Hematopoietic multipotent progenitor cell treated with erythropoietin and hydrocortisone succinate and interleukin-3 and kit ligand, for 17 days (in vitro differentiated cells): ENCODE measurements at places on chromosomes 2 and 18.
A peak's percentile ranks its signal among the peaks of the same experiment; 100 is the strongest.

DNA sequence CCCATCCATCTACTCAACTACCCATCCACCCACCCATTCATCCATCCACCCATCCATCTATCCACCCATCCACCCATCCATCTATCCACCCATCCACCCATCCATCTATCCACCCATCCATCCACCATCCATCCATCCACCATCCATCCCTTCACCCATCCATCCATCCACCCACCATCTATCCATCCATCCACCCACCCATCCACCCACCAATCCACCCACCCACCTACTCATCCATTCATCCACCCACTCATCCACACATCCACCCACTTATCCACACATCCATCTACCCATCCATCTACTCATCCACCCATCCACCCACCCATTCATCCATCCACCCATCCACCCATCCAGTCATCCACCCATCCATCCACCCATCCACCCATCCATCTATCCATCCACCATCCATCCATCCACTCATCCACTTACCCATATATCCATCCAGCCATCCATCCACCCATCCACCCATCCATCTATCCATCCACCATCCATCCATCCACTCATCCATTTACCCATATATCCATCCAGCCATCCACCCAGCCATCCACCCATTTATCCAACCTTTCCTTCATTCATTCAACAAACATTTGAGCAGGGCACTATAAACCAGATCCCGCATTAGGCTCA, 2.1 kb upstream of the NGEF start:
- DNase-seq, result no peak

GRCh38 chr2:216607277-216607560, 26.0 kb upstream of the IGFBP2 start:
- no peak for DNase-seq

GRCh38 chr18:73653827-73654226, 493.8 kb downstream of the FBXO15 start:
- DNase-seq, result no peak

DNA sequence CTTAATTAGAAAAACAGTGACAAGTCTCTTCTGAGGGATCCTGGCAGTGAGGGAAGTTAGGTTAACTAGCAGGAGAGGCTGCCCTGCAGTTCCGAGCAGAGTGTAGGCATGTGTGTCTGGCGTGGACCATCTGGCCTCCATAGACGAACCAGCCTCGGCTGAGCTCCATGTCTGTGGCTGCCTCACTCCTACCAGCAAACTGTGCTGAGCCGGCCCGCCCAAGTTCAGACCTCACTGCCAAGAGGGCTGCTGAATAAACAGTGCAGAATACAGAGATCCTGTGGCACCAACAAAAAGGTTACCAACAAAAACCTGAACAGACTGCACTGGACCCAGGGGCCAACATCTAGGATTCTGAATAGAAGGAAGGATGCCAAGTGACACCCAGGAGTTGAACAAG, 27.3 kb downstream of the INO80C start:
- no peak for DNase-seq

DNA sequence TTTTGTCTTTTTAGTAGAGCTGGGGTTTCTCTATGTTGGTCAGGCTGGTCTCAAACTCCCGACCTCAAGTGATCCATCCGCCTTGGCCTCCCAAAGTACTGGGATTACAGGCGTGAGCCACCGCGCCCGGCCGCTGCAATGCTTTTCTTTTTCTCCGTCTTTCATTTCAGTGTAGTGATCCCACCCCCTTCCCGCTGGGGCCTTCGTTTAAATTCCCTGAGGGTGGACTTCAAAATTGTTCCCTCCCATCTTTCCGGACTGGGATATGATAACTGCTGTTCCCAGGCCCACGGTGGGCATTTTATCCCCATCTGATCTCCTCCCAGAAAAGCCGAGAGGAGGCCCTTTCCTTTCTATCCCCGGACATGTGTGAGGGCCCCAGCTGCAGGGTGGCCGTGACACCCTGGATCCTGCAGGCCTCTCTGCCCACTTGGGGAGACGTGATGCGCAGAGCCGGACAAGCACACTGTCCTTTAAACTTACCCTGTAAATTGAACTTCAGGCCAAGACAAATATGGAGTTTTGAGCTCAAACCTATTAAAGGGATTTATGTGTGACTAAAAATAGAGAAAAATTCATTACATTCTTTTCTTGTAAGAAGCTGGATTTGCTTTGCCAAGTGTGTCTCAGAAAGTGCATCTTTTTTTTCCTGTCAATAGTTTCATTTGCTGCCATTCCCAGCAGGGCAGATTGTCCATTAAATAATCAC, 54.5 kb upstream of the AFF3 start:
- no peak for DNase-seq

DNA sequence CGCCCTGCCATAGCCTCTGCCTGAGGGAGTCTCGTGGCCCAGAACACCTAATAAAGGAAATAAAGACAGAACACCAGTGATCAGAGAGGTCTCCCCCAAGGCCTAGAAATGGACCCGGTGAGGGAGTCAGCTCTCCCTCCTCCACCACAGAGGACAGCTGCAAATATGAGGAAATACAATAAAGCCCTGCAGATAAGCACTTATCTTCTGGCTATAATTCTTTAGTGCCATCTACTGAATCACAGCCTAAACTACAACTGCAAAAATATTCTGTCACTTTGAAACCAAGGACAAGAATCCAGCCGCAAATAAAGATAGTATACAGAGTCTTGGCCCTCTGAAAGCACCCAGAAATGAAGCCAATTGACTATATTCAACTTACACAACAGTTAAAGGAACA, 42.4 kb upstream of the TACR1 start:
- no peak for DNase-seq

- DNase-seq, result no peak
Observed at GRCh38 chr2:26059542-26059941, 25.7 kb downstream of the RAB10 start.

DNA sequence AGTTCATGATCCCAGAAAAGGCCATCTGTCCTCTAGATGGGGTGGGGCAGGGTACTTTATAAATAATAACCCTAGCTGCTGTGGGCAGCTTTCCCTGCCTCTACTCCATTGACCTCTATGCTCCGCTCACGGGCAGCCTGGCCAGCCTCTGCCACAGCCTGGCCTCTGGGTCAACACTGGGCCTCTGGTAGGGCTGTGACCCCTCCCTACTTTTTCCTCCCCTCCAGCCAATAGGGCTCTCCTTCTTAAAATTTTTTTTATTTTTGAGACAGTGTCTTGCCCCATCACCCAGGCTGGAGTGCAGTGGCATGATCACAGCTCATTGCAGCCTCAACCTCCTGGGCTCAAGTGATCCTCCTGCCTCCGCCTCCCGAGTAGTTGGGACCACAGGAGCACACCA, 4.1 kb upstream of the GAREM2 start:
- no peak for DNase-seq

DNA sequence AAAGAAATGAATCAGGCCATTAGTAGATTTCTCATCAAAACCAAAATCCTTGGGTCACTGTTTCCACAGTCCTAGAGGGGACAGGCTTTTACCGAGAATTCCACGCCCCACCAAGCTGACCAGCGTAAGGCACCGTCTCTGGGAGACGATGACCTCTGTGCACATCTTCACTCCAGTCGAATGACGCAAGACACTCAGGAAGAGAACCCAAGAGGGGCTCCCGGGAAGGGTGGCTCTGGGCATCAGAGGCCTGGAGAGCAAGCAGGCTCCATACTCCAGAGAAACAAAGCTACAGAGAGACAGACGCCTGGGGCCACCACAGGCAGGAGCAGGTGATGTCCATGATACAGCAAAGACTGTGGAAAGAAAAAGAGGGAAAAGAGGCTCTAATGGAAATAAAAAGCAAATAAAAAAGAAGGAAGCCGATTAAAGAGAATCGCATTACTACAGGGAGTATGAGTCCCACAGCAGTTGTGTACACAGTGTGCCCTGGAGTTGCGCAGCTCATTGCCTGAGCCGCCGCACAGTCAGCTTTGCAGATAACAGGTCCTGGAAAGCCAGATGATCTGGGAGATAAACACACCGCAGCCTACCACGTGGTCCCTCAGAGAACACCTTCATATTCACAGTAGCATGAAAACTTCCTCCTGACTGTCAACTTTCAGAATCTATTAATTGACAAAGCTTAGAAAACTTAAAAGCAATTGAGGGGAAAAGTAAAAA, 572.7 kb upstream of the SALL3 start:
- DNase-seq, result no peak

DNA sequence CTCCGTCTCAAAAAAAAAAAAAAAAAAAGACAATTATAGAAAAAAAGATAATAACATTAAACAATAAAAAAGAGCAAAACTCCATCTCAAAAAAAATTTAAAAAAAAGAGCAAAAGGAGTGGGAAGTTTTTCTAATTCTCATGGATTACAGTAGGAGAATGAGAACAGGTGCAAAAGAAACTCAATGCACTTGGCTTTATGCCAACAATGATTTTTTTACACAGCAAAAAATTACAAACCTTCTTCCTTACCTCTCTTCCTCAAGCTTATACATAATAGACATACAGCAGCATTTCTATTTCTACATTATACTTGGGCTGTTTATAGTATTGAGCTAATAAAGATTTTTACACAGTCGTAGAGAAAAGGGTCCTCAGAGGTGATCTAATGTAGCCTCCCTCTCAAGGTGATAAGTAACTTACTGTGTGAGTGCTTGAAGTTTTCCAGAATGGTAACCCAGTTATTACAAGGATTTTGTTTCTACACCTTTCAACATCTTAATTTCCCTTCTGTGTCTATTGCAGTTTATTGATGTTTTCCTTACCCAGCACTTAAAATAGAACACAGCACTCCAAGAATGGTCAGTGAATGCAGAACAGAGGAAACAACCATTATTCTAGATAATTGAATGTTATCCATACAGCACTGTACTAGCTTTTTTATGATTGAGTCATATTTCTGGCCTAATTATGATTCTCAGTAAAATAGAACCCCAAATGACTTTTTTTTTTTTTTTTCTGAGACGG, 34.9 kb upstream of the RNF138 start:
- no peak for DNase-seq

- no peak for DNase-seq
Observed at GRCh38 chr2:139281124-139281523, 500.9 kb upstream of the NXPH2 start.

DNA sequence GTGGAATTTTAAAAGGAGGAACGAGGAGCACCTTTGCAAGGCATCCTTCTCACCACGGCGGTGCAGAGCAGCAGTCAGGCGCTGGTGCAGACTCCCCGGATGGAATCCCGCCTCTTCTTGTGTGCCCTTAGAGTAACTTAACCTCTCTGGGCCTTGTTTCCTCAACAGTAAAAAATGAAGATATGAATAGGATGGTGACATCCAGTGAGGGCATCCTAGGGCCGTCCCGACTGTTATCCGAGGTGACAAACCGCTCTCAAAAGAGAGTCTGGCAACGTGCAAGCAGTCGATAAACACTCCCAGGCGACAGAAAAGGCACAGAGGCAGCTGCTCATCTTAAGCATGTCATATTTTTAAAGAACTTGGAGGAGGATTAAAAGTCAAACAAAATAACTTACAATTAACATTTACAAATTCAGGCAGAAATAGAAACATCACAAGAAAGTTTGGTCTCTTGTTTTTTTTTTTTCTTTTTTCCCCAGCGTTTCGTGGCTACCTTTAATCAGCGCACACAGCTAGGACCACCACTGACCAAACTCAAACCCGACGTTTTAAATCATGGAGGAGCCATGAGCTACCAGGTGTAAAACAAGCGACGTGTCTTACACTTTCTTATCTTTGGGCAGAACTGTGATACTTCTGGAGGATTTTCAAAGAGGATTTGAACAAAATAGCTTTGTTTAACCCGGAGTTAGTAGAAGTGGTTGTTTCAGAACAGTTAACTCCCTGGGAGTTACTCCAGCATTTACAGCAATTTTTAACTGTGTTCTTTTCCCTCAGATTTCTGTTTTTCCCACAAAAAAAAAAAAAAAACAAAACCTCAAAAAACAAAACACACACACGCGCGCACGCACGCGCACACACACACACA, 2.1 kb downstream of the MBP start:
- peak; percentile 83 for DNase-seq

DNA sequence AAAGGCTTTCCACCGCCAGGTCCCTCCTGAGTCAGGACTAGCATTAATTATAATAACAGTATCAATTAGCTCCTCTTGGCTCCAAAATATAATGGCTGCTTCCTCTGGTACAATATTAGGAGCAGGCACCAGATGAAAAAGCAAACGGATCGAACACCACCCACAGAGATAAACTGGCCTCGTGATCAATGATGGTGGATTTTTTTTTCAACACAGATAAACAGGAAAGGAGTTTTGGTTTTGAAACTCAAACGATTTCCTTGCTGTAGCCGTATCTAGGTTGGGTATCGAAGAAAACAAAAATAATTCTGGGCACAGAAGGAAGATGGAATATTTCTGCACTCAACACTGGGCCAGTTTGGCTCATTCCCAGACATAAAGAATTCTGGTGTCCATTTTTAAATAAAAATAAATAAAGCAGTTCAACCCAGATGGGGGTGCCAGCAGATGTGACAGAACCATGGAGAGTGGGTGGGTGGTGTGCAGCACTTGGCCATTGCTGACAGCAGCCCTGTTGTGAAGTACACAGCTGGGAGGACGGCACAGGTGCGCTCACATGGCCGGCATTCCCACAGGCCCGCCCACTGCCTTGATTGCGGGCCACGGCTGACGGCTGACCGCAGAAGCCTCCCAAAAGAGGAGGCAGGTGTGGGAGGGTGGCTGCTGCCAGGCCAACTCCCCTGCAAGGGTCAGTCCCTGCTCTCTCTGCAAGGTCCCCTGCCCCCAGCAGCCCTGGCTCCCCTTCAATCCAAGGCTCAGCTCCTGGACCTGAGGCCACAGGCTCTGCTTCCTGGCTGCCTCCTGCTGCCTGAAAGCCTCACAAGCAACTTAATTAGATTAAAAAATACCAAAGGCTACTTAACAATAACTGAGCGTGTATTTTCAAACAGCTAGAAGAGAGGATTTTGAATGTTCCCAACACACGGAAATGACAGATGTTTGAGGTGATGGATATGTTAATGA, 351.9 kb upstream of the ID2 start:
- peak; percentile 44 for DNase-seq

DNA sequence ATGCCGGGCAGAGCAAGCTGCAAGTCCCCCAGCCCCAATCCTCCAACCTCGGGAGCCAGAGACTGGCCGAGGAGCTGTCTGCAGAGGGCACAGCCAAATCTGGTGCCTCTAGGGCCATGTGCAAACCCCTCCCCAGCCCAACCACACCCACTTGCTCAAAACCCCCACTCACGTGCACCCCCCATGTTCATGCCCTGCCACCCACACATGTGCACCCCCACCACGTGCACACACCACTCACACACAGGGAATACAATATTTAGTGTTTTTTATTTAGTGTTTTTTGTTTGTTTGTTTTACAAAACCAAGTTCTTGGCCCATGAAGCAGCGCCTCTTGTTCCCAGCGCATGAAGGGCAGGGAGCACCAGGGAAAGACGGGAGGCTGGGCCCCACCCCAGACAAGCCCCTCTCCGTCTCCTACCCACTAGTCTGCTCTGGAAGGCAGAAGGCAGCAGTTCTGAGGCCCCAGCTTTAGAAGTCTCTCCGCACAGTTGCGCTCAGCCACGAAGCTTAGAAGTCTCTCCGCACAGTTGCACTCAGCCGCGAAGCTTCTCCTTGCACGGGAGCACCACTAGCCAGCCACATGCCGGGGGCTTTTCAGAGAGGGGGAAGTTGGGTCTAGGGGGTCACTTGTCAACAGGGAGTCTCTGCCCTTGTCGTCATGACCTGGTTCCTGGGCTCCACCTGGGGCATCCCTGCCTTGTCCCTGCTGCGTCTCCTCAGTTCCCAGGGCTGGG, 276.1 kb upstream of the HDAC4 start:
- no peak for DNase-seq

- no peak for DNase-seq
Observed at GRCh38 chr2:114550895-114551793, 108.7 kb downstream of the DPP10 start.

- no peak for DNase-seq
Observed at GRCh38 chr2:168448980-168449379, 7.1 kb upstream of the CERS6 start.

GRCh38 chr2:229265727-229266126, 5.4 kb downstream of the PID1 start:
- DNase-seq, result no peak
